ENCODE measurements at places on chromosomes 6 and 20. TPM values are rescaled to one million over a fixed set of nuclear protein-coding genes. Genes with fewer than 3 reads are reported as not detected.

PI16 gene
- polyA plus RNA-seq: 2.2 TPM

C6orf15 gene
- polyA plus RNA-seq: not detected

RGS17 gene
- polyA plus RNA-seq: 1.7 TPM

EYS gene
- polyA plus RNA-seq: 0.81 TPM

PNPLA1 gene
- polyA plus RNA-seq: 3.0 TPM

MOG gene
- not detected for polyA plus RNA-seq

OR2B6 gene
- not detected for polyA plus RNA-seq

TAAR2 gene
- not detected for polyA plus RNA-seq

QKI gene
- 194 TPM for polyA plus RNA-seq

GSTA4 gene
- 120 TPM for polyA plus RNA-seq

KCNK17 gene
- 0.28 TPM for polyA plus RNA-seq

LRFN2 gene
- polyA plus RNA-seq: 1.2 TPM

SLC35D3 gene
- 0.14 TPM for polyA plus RNA-seq

EFCAB8 gene
- 0.08 TPM for polyA plus RNA-seq

SNAP91 gene
- polyA plus RNA-seq: 0.68 TPM

TP53INP2 gene
- polyA plus RNA-seq: 14.9 TPM

RCAN2 gene
- 28.9 TPM for polyA plus RNA-seq

IL20RA gene
- polyA plus RNA-seq: 1.4 TPM

RIPOR3 gene
- 6.4 TPM for polyA plus RNA-seq

RSPH9 gene
- polyA plus RNA-seq: 1.3 TPM

SLC16A10 gene
- polyA plus RNA-seq: 23.0 TPM

RAET1L gene
- not detected for polyA plus RNA-seq

GCNT2 gene
- 17.0 TPM for polyA plus RNA-seq

TXLNB gene
- 1.8 TPM for polyA plus RNA-seq

HIVEP1 gene
- polyA plus RNA-seq: 18.0 TPM

GJA10 gene
- 0.11 TPM for polyA plus RNA-seq

SLC17A1 gene
- polyA plus RNA-seq: 31.4 TPM

RAD21L1 gene
- polyA plus RNA-seq: not detected

SPACA1 gene
- polyA plus RNA-seq: not detected

MYO6 gene
- 104 TPM for polyA plus RNA-seq

GABRR2 gene
- 1.6 TPM for polyA plus RNA-seq

RFX6 gene
- 0.06 TPM for polyA plus RNA-seq

GGTLC1 gene
- polyA plus RNA-seq: not detected

RSPO4 gene
- polyA plus RNA-seq: 2.4 TPM

SSTR4 gene
- 0.27 TPM for polyA plus RNA-seq

LPA gene
- polyA plus RNA-seq: 0.38 TPM

SLC44A4 gene
- 51.3 TPM for polyA plus RNA-seq

BPIFA1 gene
- not detected for polyA plus RNA-seq

ATP6V1G2 gene
- 10.5 TPM for polyA plus RNA-seq

ACTL10 gene
- 0.57 TPM for polyA plus RNA-seq

All from left renal cortex interstitium (tissue), 4 donors.